ENCODE measurements at places on chromosomes 1 and 21.

DNA sequence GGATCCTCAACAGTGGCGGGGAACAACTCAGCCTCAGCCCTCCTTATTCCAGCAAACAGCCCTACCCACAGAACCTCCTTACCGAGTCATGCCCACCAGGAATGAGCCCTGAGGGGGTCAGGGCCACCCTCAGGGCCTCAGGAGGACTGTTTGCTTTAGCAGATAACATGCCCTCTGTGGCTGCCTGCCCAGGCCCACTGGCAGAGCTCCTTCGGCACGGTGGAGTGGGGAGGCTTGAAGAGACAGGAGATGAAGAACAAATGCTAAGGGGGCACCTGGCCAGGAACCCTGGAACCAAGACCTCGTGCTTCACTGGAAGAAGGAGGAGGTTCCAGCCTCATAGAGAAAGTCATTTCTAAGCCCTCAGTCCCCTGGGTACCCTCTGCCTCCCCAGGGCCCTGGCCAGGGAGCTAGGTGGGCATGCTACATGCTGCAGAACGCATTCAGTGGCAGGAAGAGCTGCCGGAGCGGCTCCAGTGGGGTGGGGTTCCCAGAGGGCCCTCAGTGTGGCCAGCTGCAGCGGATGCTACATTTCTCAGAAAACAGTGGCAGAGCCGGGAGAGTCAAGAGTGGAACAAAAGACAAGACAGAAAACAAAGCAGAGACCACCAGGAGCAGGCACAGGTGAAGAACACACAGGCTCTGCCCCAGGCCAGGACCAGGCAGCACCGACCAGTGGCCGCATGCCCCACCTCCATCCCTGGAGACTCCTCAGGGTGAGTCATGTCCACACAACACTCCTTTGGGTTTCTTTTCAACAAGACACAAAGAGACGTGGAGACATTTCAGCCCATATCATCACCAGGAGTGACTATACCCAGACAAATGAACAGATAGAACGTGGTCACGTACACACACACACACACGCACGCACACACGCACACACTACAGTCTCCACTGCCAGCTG lies 39.8 kb downstream of the RIMS3 start:
- DNase-seq = no peak

DNA sequence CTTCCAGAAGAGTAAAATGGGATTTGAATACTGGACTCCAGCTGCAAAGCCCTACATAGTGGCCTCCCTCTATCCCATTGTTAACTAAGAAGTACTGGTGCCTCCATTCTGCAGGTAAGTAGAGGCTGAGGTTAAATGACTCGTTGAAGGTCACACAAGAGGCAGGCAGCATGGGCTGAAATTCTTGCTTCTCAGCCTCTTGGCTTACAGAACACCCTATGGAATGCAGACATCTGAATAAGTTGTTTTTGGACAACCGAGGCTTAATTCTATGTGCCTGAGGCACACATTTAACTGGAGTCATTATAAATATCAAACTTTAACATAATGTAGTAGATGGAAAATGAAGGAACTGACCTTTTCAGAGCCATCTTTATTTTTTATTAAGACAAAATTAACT lies 5.7 kb downstream of the DNAJC11 start:
- no peak for DNase-seq

GRCh38 chr21:27776925-27777553 lies 810.2 kb upstream of the ADAMTS5 start:
- no peak for DNase-seq

GRCh38 chr1:85568151-85568550 lies 12.4 kb upstream of the CCN1 start:
- no peak for DNase-seq

GRCh38 chr1:63877816-63878215 lies 104.0 kb downstream of the ROR1 start:
- DNase-seq = no peak

Data from head of caudate nucleus (tissue), 42 donors.